Fibroblast of skin of back (primary cell): ENCODE measurements at places on chromosomes 16 and 17.

GRCh38 chr17:63382826-63383225 is 63.3 kb downstream of the CYB561 start:
- DNase-seq = peak; percentile 77

DNA sequence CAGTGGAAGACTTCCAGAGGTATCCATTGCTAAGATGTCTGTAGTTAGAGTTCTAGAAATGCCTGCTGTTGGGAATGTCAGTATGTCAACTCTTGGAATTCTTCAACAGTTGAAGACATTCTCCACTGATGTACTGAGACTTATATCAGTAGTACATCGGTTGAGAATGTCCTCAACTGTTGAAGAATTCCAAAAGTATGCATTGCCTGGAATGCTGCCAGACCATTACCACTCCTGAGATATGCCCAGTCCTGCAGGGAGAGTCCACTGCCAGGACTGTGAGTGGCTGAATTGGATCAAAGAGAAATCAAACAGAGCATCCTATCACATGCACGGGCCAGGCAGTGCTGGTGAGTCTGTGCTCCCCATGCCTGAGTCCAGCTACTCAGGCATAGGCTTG is 42.0 kb downstream of the IL21R start:
- peak; percentile 78 for DNase-seq

DNA sequence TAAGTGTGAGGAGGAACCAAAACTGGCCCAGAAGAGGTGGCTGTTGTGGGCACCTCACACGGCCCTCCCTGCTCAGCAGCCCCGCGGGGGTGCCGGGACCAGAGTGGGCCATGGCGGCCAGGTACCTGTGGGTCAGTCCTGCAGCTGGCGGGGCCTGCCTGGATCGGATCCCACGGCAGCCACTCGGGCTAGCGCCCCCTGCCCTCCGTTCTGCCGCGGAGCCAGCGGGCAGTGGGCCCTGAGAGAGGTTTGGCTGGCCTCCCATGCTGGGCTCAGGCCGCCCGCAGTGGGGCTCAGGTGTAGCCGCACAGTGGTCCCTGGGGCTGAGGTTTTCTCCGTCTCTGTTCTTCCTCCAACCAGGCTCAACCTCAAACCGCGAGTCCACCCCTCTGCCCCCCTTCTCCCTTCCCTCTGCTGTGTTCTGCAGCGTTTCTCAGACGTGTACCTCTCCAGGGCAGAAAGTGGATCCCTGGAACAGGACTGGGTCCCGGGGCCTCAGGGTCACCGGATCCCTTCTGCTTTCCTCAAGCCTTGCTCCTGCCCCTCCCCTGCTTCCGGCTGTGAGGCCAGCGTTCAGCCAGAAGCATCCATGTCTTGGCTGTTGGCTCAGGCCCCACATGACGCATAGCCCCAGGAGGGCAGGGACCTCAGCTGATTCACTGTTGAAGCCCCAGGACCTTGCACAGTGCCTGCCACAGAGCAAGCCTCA is 28.6 kb upstream of the ITGA3 start:
- DNase-seq = peak; percentile 98

DNA sequence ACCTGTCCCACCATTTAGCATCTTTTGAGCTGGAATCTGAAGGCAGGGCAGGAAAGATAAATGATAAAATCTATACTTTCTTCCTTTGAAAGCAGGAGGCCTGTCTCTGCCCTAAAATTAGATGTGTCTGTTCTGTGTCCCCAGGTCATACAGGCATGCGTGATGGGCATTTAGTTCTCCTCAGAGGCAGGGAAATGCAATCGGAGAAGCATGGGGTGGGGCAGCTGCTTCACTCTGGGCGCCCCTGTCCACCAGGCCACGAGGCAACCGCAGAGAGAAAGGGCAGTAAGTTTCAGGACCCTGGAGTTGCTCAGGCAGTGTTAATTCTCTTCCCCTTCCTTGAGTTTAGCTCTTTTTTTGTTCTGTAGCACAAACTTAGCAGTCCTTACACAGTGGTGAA is 25.1 kb downstream of the CLUAP1 start:
- no peak for DNase-seq

DNA sequence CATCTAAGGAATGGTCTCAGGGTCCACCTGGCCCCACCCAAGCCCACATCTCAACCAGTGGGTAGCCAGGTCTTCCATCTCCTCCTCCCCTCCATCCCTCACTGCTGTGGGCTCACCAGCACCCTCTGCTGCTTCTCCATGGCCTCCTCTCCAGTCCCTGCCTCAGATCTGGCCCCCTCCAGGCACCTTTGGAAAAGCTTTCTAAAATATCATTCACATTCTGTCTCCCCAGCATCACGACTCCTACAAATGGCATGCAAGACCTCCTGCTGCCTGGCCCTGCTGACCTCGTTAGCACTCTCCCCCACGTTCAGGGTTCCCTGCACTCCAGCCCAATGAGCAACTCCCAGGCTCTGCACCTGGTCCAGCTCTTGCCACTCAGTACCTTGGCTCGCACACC is 13.7 kb downstream of the GLP2R start:
- DNase-seq = peak; percentile 52

- no peak for DNase-seq
These were observed 56.2 kb downstream of the PGS1 start for GRCh38 chr17:78434455-78435329.

- DNase-seq = peak; percentile 16
These were observed 981 bp downstream of the GLG1 start for GRCh38 chr16:74605746-74606520.
